ENCODE measurements at places on chromosomes 13 and 19.

GRCh38 chr19:33290956-33291622 is 11.2 kb downstream of the CEBPA start:
- DNase-seq, result no peak

DNA sequence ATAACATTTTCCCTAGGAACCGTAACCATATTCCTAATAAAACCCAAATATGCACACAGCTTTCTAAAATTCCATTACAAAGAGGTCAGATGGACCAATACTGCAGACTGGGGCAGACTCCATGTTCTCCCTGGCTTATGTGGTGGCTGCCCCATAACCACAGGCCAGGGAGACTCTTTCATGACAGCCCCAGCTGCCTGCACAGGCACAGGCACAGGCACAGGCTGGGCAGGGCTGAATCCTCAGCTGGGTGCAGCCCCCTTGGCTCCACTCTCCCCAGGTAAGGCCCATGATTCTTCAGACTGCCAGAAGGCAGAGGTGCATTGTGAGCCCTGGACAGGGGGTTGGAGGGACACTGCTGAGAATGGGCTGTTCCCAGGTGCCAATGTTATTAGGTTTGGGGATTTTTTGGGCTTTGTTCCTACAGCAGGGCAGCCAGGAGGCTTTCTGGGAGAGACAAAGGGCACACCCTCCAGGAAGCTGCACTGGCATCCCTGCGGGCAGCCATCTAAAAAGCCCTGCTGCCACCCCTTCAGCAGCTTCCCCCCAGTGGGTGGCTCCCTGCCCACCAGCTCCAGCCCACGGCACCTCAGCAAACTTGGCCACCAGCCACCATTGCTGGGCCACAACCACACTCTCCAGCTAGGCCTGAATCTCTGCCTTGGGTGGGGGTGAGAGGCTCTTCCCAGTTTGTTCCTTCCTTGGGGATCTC is 20.0 kb downstream of the DOCK9 start:
- DNase-seq, result no peak

DNA sequence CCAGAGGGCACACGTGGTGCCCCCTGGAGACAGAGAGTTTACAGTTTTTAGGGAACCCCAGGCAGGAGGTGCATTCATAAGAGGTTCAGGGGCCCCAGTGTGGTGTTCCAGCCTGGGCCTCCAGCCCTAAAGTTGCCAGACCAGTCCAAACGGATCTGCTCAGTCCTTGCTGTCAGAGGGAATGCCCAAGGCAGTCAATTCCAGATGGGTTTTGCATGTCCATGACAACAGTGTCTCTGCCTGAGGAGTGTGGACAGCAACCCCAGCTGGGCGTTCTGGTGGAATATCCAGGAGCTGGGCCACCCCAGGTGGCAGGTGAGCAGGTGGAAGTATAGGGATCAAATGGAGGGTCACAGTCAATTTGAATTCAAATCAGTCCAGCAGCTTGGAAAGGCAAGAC is 25.3 kb downstream of the FBXO27 start:
- DNase-seq, result no peak

DNA sequence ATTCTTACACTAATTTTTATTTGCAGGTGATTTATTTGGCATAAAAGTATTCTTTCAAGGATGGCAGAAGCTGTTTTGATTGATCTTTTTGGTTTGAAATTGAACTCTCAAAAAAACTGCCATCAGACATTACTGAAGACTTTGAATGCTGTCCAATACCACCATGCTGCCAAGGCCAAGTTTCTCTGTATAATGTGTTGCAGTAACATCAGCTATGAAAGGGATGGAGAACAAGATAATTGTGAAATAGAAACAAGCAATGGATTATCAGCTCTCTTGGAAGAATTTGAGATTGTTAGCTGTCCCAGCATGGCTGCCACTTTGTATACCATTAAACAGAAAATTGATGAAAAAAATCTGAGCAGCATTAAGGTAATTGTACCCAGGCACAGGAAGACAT is 1.2 kb downstream of the LACC1 start:
- DNase-seq, result no peak

GRCh38 chr19:14563989-14564651 is 7.7 kb downstream of the NDUFB7 start:
- DNase-seq, result no peak

- no peak for DNase-seq
These were observed 108.8 kb downstream of the NDFIP2 start for GRCh38 chr13:79589603-79590393.

DNA sequence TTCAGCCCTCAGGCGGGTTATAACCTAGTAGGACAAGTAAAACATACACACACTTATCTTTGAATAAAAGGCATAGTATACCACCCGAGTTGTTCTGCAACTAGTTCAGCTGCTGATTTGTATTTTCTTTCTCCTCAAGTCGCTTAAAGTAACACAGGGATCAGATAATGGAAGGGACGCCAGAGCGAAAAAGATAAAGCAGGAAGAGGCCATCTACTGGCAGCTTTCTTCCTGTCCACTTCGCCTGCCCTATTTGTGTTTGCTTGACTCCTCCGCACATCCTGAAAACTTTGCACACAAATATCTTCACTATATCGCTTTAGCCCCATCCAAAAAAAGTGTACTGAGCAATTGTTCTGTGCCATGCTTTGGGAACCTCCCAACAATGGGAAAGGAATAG is 238.0 kb upstream of the SOX21 start:
- no peak for DNase-seq

DNA sequence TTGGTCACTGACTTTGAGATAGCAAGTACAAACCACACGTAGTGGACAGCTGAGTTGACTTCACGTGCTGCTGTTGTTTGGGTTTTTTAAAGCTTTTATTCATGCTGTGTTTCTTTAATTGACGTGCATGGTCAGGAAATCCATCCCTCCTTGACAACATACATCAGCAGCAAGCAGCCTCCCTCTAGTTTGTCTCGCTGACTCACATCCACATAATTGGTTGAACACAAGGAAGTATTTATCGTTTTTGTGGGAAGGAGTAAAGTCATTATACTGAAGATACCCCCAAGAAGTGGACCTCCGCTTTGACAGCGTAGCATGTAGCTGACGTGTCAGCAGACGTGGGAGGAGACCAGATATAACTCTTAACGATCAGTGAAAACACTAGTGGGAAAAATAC is 355.8 kb downstream of the MYO16 start:
- no peak for DNase-seq

DNA sequence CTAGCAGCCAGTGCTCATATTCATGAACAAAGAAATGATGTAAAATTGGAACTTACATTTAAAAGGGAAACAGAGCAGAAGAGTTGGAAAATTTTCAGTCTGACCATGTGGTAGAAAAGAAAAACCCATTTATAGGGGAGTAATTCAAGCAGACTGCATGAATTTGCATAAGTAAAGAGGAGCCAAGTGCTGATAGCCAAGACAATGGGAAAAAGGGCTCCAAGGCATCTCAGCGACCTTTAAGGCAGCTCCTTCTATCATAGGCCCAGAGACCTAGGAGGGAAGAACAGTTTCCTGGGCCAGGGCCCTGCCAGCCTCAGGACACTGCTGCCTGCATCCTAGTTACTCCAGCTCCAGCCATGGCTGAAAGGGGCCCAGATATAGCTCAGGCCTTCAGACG is 7.5 kb downstream of the DNAJC3 start:
- DNase-seq, result no peak

GRCh38 chr13:50171590-50172282 is 156.5 kb downstream of the KCNRG start:
- peak; percentile 23 for DNase-seq

DNA sequence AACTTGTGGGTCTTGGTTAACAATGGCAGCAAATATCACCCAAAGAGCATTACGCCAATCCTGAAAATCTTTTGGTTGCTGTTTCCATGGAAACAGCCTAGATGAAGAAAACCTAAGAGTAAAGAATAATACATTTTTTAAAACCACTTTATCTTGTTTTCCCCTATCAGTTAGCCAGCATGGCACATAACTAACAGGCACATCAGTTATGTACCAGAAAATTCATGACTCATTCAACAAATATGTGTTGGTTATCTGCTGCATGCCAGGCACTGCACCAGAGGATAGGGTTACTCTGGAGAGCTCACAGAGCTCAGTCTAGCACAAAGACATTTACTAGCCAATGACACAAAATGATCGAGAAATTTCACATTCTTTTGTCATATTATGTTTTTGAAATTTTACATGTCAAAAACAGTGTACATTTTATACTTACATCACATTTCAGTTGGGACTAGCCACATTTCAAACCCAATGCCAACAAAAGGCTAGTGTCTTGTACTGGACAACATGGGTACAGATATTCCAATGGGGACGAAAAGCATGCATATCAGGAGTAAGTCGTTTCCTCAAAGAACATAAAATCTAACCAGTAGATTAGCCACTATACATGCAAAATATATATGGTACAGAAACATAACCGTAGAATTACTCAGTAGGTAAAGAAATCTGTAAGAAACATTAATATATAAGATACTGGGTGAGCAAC is 20.3 kb downstream of the LNX2 start:
- peak; percentile 65 for DNase-seq

DNA sequence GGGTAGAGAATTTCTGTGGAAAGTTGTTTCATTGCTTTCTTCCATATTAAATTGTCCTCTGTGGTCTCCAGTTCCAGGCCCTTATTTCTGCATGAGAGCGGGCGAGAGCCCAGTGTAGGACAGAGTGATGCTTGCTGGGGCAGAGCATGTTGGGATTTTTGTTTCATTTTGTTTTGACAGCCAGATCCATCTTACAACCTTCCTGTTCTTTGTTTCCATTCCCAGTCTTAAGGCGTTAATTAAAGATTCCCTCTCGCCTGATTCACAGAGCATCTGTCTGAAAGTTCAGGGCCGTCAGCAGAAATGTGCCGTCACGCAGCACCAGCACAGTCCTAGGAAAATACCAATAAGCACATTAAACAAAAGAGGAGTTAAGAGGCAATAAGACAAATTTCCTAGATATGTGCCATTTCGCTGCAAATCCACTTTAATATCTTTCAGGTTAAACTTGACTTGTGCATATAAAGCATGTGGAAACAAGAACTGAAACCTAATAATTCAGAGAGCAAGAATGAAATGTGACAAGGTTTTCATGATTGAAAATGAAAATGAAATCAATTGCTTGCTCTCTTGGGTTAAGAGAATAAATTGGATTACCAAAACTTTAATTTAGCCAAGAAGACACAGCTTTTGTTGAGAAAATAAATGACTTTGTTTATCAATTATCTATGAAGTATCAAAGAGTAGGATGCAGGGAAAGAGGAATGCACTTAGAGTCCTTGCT is 210.7 kb upstream of the SLC10A2 start:
- no peak for DNase-seq

- peak; percentile 63 for DNase-seq
These were observed 29.0 kb upstream of the ZNF564 start for GRCh38 chr19:12580180-12580694.

DNA sequence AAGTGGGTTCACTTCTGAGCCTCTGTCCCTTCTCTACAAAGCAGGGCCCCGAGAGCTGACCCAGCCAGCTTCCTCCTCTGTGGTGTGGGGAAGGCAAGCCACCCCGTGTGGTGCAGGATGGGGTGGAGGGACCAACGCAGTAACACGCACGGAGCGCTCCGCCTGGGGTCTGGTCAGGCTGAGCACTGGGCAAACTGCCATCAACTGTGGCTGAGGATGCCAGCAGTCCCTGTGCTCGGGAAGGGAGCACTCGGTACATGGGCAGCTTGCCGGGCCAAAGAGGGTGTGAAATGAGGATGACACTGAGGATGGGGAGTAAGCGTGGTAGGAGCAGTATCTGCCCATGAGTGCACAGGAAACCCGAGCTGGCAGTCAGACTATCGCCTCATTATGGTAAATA is 7.6 kb upstream of the GMIP start:
- DNase-seq, result no peak

- DNase-seq, result no peak
These were observed 530.6 kb downstream of the KLF12 start for GRCh38 chr13:73603646-73604045.

DNA sequence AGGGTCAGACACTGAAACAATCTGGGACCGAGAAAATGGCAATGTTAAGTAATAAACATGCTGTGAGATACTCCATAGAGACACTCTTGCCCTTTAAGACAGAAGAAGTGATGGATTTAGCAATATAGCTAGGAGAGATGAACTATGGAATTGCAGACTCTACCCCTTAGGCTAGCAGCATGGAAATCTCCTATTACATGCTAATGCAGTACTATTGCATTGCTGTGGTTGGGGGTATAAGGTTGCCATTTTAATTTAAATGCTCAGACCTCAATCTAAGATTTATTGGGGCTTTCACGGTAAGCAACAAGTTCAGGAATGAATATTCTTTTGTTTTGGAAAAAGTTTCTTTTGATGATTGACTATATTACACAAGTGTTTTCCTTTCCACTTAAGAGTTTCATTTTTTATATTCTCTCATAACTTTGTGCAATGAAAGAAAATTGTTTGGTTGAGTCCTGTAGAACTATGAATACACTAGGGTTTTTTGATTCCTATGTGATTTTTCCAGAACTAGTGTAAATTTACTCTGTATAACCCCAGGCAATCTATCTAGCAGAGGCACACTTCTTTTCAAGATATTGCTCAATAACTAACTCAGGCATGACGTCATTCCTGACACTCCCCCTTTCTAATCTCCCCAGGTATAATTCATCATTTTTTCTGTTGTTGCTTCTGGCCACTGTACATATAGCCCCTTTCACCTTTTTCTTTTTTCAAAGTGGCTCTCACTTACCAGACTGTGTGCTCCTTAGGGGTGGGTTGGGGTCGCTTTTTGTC is 394.7 kb upstream of the KLF12 start:
- no peak for DNase-seq

DNA sequence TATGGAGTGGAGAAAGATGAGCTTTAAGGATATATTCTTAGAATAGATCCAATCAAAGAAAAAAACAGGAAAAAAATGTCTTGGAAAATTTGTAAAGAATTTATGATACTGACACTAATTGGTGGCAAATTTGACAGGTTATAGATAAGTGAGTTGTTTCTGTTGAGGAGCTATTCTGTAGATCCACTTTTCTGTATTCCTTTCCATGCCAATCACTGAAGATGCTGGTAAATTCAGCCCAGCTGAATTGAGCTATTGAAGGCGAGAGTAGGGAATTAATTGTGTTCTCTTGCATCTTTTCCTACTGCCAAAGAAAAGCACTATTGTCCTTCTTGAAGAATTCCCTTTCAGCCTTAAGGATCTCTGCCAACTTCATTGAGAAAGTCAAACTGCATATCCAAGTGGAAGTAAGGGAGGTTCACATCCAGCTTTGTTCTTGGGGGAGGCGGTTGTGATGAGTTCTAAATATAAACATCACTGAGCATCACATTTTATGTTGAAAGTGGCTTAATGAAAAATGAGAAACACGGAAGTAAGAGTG is 113.1 kb downstream of the PCDH9 start:
- DNase-seq, result no peak

DNA sequence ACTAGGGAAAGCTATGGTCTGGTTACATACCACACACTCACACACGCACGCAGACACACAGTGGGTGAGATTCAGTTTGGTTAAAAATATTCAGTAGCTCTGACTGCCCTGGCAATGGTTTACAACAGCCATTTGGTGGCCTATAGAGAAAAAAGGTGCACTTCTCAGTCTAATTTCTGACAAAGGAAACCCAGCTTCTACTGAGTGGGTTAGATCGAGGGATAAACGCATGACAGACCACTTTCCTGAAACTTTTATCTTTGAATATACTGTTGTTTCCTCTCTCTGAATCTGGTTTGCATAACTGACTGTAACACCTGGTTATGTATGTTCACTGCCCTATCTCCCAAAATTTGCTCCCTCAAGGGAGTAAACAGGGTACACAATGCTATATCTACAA is 2.5 kb downstream of the LIG4 start:
- no peak for DNase-seq

- no peak for DNase-seq
These were observed 4.0 kb downstream of the LHFPL6 start for GRCh38 chr13:39599012-39599411.

All from non-pigmented ciliary epithelial cell (primary cell).